ENCODE measurements at places on chromosomes 1 and 21. TPM values are rescaled to one million over a fixed set of nuclear protein-coding genes. Genes with fewer than 3 reads are reported as not detected.

The GREM2 gene
- total RNA-seq: 13.1 TPM

The LGR6 gene
- total RNA-seq: 1.6 TPM

The IL20 gene
- not detected for total RNA-seq

The SPRR4 gene
- not detected for total RNA-seq

The AGT gene
- 0.68 TPM for total RNA-seq

The SORT1 gene
- 66.3 TPM for total RNA-seq

The NMNAT1 gene
- 39.8 TPM for total RNA-seq

The CDC7 gene
- total RNA-seq: 2.8 TPM

GRCh38 chr1:185850366-185850765 is 116.2 kb downstream of the HMCN1 start:
- DNase-seq: no peak

DNA sequence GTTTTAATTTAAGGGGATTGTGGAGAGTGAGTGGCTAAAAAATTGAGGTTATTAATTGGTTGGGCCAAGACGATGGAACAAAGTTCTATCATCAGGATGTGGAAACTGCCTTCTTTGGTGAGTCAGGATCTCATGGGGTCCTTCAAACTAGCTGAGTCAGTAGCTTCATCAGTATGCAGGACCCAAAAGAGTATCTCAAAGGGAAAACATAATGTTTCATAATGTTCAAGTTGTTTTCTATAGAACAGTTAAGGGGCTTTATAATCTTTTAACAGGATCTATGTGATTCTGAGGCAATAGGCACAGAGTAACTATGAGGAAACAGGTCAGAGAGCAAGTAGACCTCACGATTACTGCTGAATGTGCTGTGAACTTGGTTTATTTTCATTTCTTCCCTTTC is 3.2 kb upstream of the OLFML2B start:
- DNase-seq: no peak

- no peak for DNase-seq
Observed at GRCh38 chr21:27807596-27807995, 840.7 kb upstream of the ADAMTS5 start.

- DNase-seq: no peak
Observed at GRCh38 chr1:96533820-96534219, 187.8 kb upstream of the PTBP2 start.

- DNase-seq: no peak
Observed at GRCh38 chr1:94550800-94551241, 9.3 kb upstream of the F3 start.

- no peak for DNase-seq
Observed at GRCh38 chr1:36365381-36365780, 20.3 kb downstream of the STK40 start.

- DNase-seq: no peak
Observed at GRCh38 chr1:197909384-197909783, 7.0 kb downstream of the C1orf53 start.

GRCh38 chr21:29557931-29558725 is 259.4 kb downstream of the BACH1 start:
- DNase-seq: no peak

DNA sequence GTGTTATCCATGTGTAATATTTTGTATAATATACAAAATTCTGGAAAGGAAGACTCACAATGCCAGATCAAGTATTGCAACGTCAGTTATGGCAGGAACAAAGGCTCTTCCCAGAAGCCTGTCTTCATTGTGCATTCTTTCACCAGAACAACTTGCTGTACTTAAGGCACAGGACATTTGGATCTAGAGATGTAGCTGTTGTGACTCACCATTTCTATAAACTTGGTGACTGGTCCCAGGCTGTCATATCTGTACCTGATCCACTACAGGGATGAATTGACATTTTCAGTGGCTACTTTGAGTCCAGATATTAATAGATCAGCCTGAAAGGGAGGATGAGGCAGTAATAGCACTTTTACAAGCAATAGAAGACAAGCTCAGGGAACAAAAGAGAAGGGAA is 299.8 kb downstream of the DISC1 start:
- DNase-seq: no peak

- DNase-seq: no peak
Observed at GRCh38 chr1:167106119-167106461, 12.2 kb downstream of the STYXL2 start.

GRCh38 chr1:30472009-30472408 is 251.4 kb downstream of the MATN1 start:
- DNase-seq: no peak

DNA sequence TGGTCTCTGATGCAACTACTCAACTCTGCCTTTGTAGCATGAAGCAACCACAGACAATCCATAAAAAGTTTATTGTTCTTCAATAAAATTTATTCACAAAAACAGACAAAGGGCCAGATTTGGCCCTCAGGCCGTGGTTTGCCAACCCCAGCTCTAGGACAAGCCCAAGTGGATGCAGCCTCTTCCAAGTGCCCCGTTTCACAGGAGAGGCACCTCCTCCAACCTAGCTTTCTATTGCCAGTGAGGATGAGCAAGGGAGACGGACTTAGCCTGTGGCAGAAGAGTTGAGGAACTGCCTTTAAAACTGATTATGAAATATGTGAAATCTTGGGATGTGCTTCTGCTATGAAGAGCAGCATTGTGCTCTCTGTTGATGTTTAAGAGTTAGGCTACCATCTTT is 105.4 kb downstream of the PSMG1 start:
- no peak for DNase-seq

DNA sequence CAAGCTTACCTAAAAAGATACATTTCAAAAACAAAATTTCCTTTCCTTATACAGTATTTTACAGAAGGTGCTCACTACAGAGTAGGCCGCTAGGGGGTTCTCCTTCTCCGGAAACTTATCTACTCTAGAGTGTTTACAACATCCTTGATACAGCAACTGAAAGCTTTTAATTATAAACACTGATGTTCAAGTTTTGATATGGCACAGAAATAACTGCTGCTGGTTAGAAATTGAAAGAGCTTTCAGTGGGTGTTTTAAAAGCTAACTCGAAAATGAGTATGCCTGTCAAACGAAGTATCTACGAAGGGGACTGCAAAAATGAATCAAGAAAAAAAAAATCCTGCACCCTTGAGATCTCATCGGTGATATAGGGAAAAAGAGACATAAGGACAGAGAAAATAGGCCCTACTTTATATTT is 1.0 kb downstream of the YOD1 start:
- peak; percentile 72 for DNase-seq
